ENCODE measurements at places on chromosomes 16 and 17.
A peak's percentile ranks its signal among the peaks of the same experiment; 100 is the strongest.

GRCh38 chr16:977081-977701 is 4.4 kb upstream of the SOX8 start:
- no peak for DNase-seq

GRCh38 chr16:68436581-68436980 is 11.7 kb downstream of the SMPD3 start:
- no peak for DNase-seq

DNA sequence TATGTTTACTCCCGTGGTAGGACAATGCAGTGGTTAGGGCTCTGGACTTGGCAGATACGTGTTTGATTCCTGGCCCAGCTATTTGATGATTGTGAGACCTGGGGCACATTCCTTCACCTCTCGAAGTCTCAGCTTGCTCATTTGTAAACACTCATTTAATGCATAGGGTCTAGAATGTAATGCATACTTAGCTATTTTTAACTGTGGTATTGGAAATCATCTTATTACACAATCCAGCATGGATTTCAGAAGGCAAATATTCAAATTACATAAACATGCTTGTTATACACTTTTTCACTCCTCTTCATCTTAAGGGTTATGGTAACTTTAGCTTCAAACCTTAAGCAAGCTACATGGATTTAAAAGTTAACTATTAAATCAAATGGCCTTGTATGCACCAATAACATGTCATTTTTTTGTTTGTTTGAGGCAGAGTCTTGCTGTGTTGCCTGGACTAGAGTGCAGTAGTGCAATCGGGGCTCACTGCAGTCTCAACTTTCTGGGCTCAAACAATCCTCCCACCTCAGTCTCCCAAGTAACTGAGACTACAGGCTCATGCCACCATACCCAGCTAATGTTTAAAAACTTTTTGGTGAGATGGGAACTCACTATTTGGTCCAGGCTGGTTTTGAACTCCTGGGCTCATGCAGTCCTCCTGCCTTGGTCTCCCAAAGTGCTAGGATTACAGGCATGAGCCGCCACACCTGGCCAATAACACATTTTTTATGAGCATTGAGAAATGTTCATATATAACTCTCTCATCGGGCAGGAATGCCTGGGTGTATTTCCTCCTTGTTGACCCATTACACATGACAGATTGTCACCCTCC is 52.5 kb downstream of the VAT1L start:
- no peak for DNase-seq

GRCh38 chr17:75892556-75893224 is 4.1 kb downstream of the TRIM65 start:
- DNase-seq, result no peak

DNA sequence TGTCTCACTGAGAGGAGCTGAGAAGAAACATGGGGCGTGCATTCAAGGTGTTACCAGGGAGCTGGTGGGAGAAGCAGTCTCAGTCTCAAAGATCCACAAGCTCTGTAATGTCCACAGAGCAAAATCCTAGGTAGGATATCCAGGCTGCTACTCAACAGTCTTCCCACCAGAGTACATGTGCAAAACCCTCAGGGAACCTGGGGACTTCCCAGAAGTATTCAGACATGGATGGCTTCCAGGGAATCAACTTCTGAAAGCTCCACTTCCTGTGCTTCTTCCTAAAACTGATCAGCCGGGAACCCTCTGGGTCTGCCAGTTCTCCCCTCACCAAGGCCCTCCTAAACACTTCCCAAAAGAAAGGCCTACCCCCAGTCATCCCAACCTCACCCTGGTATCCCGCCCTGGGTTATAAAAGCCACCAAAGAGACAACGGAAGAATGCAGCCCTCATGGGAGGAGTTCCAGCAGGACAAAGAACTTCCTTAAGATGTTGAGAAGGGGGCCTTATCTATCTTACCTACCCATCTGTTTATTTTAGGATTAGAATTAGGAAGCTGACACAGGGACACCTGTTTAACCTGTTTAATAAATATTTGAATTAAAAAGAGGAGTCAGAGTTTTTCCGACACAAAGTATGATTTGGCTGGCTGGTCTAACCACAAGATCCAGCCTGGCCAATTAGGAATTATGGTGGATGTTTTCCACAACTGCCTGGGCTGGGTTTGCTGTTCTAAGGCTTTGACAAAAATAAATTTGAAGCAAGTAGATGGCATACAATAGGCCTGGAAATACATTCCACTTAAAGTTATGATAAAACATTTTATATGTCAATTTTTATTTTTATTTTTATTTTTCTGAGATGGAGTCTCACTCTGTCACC is 37.0 kb downstream of the CUEDC1 start:
- DNase-seq, result no peak

DNA sequence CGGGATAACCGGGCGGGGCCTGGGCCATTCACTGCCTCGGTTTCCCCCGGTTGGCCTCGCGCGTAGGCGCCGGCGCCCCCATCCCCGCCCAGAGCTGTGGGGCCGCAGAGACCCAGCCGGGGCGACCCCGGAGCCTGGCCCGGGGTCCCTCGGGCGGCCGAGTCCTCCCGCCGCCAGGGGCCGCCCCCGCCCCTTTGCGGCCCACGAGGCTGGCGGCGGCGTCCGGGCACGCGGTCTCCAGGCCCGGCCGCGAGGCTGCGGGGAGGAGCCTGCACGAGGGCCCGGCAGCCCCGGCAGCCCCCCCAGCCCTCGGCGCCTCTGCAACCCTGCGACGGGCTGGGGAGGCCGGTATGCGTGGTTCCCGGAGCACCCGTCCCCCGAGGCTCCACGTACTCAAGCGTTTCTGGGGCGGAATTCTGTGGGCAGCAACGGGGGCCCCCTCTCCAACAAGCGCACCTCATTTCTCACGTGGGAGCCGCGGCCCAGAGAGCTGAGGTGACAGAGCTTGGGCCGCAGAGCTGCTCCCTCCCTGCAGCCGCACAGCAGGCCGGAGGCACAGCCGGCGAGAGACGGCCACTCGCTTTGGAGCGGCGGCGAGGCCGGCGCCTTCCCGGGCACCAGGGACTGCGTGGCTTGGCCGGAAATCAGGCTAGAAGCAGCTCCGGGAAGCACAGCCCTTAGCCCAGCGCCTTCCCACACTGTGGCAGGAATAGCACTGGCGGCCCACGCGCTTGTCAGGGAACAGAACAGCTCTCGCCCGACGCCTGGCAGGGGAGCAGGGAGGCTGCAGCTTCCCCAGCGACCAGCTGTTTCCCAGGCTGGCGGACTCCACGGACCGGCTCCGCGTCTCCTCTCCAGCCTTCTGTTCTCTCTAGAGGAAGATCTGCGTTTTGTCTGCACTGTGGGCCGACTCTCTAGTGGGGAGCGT is 867 bp upstream of the LIMD2 start:
- no peak for DNase-seq

DNA sequence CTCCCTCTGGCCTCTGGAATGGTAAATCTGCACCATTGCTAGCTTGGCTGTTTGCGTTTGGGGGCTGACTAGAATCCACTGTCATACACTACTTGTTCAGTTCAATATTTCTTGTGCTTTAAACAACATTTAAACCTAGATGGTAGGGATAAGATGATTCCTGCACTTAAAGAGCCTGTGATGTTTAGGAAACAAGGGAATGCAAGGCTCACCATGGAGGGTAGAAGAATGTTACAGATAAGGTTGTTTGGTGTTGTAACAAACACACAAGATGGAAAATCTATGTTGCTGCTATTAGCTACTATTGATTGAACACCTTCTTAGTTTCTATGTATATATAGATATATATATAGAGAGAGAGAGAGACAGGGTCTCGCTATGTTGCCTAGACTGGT is 31.4 kb downstream of the YPEL2 start:
- DNase-seq, result no peak

DNA sequence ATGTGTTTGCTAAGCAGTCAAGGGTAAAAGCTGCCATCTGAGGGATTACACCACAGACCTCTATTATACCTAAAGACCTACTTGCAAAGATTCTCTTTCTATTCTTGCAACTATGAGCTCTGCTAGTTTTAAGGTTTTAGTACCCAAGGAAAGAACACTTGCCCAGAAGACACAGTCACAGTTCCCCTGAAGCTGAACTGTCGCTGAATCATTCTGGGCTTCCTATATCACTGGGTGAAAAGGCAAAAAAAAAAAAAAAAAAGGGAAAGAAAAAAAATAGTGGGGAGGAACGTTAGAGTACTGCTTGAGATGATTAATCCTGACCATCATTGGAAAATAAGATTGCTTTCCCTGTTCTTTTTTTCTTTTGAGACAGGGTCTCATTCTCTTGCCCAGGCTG is 37.9 kb downstream of the LYRM1 start:
- DNase-seq, result no peak

- DNase-seq, result no peak
These were observed 2.3 kb upstream of the MT2A start for GRCh38 chr16:56606071-56606475.

GRCh38 chr17:11618861-11619566 is 20.7 kb downstream of the DNAH9 start:
- no peak for DNase-seq

DNA sequence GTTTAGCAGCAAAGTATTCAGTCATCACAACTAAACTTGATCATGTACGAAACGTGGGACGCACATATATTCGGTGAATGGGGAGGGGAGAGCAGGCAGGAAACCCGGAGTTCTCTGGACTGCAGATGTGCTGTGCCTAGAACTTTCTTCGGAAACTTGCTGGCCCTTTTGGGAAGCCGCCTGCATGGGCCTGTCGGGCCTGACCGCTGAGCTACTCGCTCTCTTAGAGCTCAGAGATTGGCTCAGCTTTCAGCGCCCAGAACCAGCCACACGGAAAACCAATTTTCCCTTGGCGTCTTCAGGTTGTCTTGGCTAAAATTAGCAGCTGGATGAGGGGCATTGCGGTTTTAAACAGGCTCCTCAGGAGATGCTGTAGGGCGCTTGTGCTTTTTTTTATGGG is 38.1 kb downstream of the ZDHHC7 start:
- no peak for DNase-seq

GRCh38 chr17:65696739-65697394 is 135.4 kb upstream of the AXIN2 start:
- no peak for DNase-seq

DNA sequence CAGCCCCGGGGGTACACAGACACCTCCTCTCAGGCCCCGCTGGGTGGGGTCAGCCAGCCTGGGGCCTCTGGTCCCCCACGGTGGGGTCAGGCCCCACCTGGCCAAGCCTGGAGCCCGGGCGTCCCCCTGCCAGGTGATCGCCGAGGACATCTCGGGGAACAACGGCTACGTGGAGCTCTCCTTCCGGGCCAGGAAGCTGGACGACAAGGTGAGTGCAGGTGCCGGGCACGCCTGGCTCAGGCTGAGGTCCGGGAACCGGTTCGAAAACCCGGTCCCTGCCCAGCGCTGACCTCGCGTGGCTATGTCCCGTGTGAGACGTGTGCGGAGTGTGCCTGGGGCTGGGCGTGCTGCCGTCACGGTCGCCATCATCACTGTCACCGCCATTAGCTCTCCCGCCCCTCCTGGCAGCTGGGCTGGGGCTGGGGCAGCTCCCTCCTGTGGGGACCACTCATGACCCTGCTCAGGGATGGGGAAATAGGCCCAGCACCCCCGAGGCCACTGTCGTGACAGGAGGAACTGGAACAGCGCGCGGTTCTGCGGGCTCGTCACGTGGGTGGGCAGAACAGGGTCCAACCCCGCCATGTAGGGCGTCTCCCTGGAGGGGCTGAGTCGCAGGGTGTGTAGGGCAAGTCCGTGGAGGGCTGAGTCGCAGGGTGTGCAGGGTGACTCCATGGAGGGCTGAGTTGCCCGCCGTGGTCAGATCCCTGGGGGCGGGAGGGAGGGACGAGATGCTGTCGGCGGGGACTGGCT is 8.5 kb downstream of the CPNE7 start:
- no peak for DNase-seq

GRCh38 chr17:65323049-65323448 is 185.9 kb downstream of the RGS9 start:
- DNase-seq, result no peak

- DNase-seq, result no peak
These were observed 17.4 kb upstream of the ZC3H18 start for GRCh38 chr16:88552815-88553214.

- no peak for DNase-seq
These were observed 9.8 kb upstream of the JUP start for GRCh38 chr17:41796121-41796895.

DNA sequence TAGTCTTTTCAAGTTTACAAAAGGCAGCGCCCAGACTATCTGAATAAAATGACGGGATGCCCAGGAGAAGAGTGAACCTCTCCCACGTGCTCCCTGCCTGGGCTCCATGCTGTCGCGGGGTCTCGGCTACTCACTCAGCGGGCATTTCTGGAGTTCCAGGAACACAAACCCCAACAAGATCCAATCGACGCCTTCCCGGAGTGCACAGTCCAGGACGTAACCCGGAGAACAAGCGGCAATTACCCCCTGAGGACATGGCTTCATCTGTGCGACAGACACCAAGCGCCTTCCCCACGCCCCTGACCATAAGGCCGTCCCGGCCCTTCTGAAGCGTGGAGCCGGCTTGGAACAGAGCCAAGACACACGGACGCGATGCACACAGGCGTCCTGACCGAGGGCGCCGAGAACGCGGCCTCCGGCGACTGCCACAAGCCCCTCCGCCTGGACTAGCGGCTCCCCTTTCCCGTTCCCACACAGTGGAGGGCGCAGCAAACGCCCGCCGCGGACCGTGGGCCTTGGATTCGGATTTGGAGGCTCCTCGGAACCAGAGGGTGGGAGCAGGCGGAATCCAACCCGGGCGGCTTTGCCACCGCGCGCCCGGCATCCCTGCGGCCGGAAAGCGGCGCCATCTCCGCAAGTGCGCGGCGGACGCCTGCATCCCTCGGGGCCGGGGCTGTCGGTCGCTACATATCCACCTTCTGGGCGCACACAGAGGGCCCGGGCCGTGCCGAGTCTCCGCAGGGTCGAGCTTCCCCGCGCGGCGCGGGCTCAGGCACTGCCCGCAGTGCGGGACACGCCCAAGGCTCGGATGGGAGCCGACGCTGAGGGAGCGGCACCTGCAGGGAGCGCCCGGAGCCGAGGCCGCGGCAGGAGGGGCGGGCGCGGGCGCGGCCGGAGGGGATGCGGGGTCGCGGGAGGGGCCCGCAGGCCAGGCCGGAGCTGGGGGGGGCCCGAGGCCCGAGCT is 725 bp downstream of the ABCA3 start:
- DNase-seq, result peak; percentile 62

Data from NCI-H2227 treated with DMSO at 0.1 percent for 48 hours (cell line).